NCI-H1417 treated with DMSO at 0.1 percent for 48 hours (cell line): ENCODE measurements at places on chromosomes 2 and 18.
A peak's percentile ranks its signal among the peaks of the same experiment; 100 is the strongest.

- no peak for DNase-seq
Measured at GRCh38 chr18:1648712-1649111, 744.0 kb downstream of the ADCYAP1 start.

- DNase-seq, result no peak
Measured at GRCh38 chr18:10072671-10073175, 158.9 kb downstream of the VAPA start.

- DNase-seq, result no peak
Measured at GRCh38 chr2:237141571-237142051, 55.9 kb downstream of the COPS8 start.

GRCh38 chr2:73069041-73069854, 2.3 kb downstream of the SFXN5 start:
- DNase-seq, result no peak

DNA sequence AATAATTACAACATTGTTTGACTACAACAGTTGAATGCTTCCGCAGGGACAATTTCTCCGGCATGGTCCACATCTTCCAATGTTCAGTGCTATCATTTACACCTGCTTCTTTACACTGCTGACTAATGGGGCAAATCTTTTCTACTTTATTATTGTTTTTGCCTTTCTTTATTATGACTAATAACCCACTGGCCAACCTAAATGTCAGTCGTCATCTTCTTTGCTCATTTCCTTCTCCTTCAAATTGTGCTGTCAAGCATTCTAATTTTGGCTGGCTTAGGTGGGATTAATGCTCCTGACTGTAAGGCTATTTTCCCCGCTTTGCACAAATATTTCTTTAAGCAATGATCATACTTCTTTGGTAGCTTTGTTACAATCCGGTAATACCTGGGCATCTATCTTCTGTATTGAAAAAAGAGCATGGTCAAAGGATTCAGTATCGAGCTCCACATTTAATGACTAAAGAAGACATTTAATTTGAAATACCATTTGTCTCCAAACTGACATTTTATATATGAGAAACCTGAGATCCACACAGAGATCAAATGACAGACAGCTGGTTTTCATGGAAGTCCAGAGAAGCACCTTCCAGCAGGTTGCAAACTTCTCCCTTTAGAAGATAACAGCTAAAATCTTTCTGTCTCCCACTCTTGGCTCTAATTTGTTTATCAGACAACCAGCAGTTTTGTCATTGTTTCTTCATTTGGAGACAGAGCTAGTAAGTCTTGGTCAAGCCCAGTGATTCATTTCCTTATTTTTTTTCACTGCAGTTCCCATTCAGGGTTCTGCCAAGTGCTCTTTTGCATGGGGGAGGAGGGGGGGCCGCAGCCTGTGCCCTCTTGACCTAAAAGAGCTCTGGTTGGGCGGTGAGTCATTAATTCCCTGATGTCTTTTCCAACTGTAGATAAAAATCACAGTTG, 132.9 kb downstream of the SOCS6 start:
- DNase-seq, result no peak

DNA sequence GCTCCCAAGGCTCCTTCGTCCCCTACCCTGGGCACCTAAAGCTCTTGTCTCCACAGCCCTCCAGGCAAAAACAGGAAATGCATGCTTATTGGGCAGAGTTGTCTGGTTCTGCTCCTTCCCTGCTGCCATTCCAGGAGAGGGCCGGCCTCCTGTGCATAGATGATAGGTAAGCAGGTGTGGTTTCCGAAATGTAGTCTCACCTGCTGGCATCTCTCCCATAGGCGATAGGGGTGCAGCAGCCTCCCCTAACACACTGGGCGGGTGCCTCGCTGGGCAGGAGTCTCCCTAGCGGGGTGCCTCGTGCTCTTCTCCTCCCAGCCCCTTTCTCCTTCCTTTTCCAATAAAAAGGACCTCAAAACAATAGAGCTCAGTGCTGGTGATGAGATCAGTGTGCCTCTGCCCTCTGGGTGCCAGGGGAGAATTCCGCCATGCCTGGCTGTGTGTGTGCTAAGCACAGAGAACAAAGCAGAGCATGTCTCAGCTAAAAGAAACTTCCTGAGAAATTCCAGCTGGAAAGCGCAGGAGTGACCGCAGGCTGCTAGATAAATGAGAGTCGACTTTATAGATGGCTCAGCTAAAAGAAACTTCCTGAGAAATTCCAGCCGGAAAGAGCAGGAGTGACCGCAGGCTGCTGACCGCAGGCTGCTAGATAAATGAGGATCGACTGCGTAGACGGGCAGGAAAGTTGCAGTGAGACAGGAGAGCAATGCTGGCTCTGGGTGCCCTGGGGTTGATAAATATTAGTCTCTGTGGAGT, 11.3 kb upstream of the PXDN start:
- no peak for DNase-seq

- DNase-seq, result no peak
Measured at GRCh38 chr2:232888099-232888836, 18.2 kb downstream of the SNORC start.

GRCh38 chr2:19036091-19036490, 322.3 kb downstream of the OSR1 start:
- DNase-seq, result no peak

GRCh38 chr2:146666340-146666739, 1178.5 kb upstream of the ACVR2A start:
- no peak for DNase-seq

- no peak for DNase-seq
Measured at GRCh38 chr18:45889419-45890064, 64.1 kb downstream of the SIGLEC15 start.

- no peak for DNase-seq
Measured at GRCh38 chr18:33744032-33744697, 166.1 kb downstream of the ASXL3 start.

DNA sequence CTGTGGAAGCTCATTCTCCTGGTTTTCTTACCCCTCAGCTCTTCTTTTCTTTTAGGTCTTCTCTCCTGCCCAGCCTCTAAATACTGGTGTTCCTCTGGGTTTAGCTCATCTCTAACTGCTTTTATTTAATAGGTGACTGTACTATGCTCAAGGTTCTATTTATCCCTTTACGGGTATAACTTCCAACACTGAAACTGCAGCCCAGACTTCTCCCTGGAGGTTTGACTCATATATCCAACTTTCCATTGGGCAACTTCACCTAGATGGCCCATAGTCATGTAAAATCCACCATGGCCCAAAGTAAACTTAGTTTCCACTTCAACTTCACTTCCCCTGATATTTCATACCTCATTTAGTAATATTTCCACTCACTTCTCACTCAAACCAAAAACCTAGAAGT, 273.1 kb downstream of the PLCL1 start:
- no peak for DNase-seq

DNA sequence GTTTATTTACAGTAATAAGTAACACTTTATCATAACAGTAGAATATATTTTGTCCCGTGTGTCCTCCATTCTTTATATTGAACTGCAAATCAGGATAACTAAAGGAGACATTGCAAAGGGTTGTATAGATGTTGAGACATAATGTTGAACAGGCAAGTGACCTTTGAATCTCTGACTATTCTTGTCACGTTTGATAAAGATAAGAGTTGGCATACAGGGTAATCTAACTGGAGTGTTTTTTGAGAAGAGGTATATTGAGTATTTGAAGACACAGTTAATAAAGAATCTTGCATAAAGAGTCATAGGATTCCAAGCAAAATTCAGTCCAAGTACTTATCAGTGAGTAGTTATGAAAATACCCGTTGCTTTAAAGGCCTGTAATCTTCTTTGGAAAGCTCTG, 21.7 kb downstream of the CCDC195 start:
- DNase-seq, result no peak

DNA sequence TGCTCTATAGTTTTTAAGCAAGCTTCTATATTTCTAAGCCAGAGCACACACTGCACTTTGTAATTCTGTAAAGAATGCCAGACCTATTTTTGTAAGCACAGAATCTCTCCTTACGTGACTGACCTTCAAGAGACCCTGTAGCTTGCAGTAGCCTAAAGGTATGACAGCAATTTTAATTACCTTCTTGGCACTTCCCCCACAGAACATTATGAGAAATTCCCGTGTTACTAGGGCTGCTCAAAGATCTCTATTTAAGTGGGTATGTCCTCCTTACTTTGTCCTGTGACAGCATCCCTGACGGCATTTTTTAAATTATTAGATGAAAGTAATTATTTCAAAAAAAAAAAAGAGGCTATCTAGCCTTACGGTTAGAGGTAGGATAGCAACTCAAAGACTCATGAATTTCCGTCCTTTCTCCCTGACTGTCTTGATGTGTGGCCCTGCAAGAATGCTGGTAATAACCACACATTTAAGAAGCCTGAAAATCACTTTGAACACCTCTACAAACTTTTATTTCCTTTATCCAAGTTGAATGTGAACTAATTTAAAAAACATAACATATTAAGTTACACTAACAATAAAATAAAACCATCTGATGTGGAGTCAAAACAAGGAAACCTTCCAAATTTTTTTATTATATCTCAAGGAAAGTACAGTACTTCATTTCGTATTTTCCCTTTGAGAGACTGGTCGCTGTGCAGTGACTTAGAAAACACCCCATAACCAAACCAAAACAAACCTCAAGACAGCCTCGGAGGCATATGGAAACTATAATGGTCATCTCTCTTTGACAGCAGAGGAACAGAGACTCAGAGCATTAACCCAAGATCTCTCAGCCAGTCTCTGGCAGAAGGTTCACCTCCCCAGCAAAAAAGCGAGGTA, 54.9 kb downstream of the THUMPD2 start:
- DNase-seq, result no peak

- DNase-seq, result no peak
Measured at GRCh38 chr2:72109291-72109690, 38.4 kb downstream of the CYP26B1 start.

- DNase-seq, result no peak
Measured at GRCh38 chr2:100856732-100857131, 36.8 kb downstream of the NPAS2 start.

DNA sequence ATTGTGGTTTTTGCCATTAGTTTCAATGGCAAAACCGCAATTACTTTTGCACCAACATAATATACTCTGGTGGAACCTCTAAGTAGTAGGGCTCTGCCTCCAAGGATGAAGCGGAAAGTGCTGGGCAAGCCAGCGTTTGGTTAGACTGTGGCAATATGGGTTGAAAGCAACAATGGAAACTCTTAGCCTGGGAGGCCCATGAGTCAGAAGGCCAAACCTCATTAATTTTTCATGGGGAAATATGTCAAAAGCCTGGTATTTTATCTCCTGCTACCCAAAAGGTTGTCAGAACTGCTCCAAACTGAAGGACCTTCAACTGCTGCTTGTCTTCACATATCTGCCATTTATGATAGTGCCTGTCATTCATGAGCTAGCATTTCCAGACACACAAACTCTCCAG, 179.1 kb upstream of the CYP26B1 start:
- DNase-seq, result no peak

DNA sequence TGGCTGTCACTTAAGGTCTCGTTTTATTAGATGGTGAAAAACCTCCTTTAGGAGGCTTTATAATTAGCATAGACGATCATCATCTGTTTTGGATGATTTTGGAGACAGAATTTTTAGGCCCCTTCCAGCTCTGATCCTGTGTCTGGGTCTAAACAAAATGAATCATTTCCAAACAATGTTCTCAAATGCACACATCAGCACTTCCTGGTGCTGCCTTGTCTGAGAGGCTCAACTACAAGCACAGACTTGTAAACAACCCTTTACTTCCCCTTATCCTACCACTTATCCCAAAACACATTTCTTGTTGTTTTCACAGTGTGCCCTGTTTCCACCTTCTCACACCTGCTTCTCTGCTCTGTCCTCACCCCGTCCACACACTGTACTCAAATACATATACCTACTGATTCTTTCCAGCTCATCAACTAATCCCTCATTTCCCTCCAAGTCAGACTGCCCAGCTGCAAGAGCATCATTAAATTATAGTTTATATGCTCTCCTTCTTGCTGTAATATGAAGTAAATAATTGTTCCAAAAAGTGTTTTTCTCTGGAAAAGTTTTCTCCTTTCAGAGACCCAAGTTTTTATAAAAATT, 71.2 kb upstream of the COL3A1 start:
- no peak for DNase-seq

GRCh38 chr18:21453511-21453901, 147.0 kb downstream of the ESCO1 start:
- peak; percentile 87 for DNase-seq

GRCh38 chr2:74864728-74865722, 31.1 kb downstream of the HK2 start:
- DNase-seq, result no peak

DNA sequence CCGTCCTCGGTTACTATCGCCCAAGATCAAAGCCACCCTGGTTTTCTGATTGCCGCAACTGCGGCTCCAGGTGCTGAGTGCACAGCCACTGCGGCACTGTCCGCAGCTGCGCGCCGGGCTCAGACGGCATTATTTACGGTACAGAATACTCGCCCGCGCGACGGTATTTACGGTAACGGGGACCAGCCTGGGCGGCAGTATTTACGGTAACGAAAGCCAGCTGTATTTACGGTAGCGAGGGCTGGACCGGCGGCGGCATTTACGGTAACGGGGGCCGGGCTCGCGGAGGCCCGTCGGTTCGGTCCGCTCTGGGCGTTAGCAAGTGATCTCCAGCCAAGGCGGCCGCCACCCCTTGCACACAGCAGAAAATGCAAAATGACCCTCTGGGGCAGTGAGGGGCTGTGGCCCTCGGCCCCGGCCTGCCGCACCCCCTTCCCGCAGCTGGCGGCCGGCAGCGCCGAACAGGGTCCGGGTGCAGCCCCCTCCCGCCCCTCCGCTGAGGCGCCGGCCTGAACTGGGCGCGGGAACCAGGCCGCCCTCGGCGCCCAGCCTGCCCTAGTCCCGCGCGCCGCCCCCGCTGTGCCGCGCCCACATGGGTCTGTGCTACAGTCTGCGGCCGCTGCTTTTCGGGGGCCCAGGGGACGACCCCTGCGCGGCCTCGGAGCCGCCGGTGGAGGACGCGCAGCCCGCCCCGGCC, at the start of gene GNAL:
GNAL (plus strand) TSS at position 293 of the 697 bp plus-strand sequence; CDS start at position 593, 300 bp downstream.
- peak; percentile 17 for DNase-seq

DNA sequence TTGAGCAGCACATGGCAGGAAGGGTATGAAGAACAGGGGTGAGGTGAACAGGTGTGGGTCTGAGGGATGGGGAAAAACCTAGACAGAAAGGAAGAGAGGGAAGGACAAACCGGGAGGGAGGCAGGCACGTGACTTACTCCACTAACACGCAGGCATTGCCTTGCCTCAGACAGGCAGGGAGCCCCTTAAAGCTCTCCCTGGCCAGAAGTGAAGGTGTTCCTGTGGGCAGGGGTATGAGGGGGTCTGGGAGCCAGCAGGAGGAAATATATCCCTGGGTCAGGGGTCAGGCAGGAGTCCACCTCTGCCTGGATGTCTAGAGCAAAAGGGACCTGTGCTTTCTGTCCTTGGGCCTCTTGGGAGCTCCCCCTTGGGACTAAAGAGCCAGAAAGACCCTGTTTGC, 135.3 kb upstream of the EPAS1 start:
- DNase-seq, result no peak

DNA sequence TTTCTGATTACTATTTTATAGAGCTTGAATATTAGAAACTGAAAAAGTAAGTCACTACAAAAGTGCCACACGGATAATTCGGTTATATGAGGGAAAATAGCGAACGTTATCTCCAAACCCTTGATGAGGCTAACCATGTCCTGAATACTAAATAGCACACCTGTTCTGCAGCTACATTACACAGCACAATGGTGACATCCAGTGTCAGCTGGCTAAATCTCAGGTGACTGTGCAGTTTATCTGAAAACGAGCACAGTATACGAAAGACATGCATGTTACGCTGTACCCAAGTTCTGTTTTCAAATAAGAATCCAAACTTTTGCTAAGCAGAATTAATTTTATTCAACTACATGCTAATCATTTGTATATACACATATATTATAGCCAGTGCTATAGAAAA, 9.0 kb downstream of the CCDC68 start:
- DNase-seq, result peak; percentile 39
